ENCODE measurements at places on chromosomes 5 and 9. TPM values are rescaled to one million over a fixed set of nuclear protein-coding genes. Genes with fewer than 3 reads are reported as not detected.

Gene SHISAL2B
- not detected for total RNA-seq

Gene PCDHGC5
- 3.5 TPM for total RNA-seq

Gene URM1
- total RNA-seq = 24.1 TPM

Gene WDR38
- 0.33 TPM for total RNA-seq

Gene DDX41
- 103 TPM for total RNA-seq

Gene IL9
- not detected for total RNA-seq

Gene SLC25A2
- 2.0 TPM for total RNA-seq

Gene SLC22A4
- 2.3 TPM for total RNA-seq

Gene RNF208
- 2.9 TPM for total RNA-seq

Gene STK32A
- 6.9 TPM for total RNA-seq

Gene COL5A1
- total RNA-seq = 12.1 TPM

Gene THG1L
- total RNA-seq = 12.3 TPM

Gene ROPN1L
- total RNA-seq = 0.29 TPM

Gene TMEM232
- total RNA-seq = 6.4 TPM

Gene AHRR
- total RNA-seq = not detected

Gene SPATA31E1
- not detected for total RNA-seq

Gene IFNA21
- total RNA-seq = not detected

Gene RGS7BP
- 0.29 TPM for total RNA-seq

Gene SKP1
- total RNA-seq = 291 TPM

Gene INSYN2B
- total RNA-seq = not detected

Gene CORO2A
- 7.2 TPM for total RNA-seq

Gene SHB
- 3.8 TPM for total RNA-seq

Gene PIP5K1B
- 9.8 TPM for total RNA-seq

Gene CCDC112
- total RNA-seq = 8.6 TPM

Gene PCDHB10
- total RNA-seq = 4.6 TPM

Gene WWC1
- total RNA-seq = 59.6 TPM

Gene PCDHGB1
- 5.9 TPM for total RNA-seq

Gene GDA
- total RNA-seq = 1.3 TPM

Gene NR4A3
- 34.1 TPM for total RNA-seq

Gene LRRC14B
- total RNA-seq = 0.33 TPM

Gene ZNF883
- total RNA-seq = 2.6 TPM

Gene PKD2L2
- 0.64 TPM for total RNA-seq

Gene ARPC5L
- 22.0 TPM for total RNA-seq

Gene TAF11L13
- total RNA-seq = not detected

Gene PCDHGB6
- 10.8 TPM for total RNA-seq

Gene POLR3G
- total RNA-seq = 2.0 TPM

Gene IL13
- not detected for total RNA-seq

Gene LCN9
- not detected for total RNA-seq

Gene NELFB
- total RNA-seq = 32.6 TPM

Gene EMB
- total RNA-seq = 9.2 TPM

Gene CARD9
- 3.0 TPM for total RNA-seq

Gene PLAC8L1
- not detected for total RNA-seq

Gene PCDHAC2
- total RNA-seq = 2.6 TPM

Gene TMEM215
- not detected for total RNA-seq

Gene IL4
- not detected for total RNA-seq

Gene MZB1
- 8.6 TPM for total RNA-seq

Gene CCL27
- not detected for total RNA-seq

Gene DCTN3
- total RNA-seq = 114 TPM

Gene SLC36A3
- not detected for total RNA-seq

Gene PCDHGB7
- 16.0 TPM for total RNA-seq

Gene FOXI1
- not detected for total RNA-seq

Gene SH3GL2
- total RNA-seq = not detected

Gene CERT1
- total RNA-seq = 84.0 TPM
